ENCODE measurements at places on chromosomes 4 and X.
A peak's percentile ranks its signal among the peaks of the same experiment; 100 is the strongest.

- no peak for DNase-seq
Measured at GRCh38 chrX:72051589-72051988, 80.1 kb downstream of the RTL5 start.

DNA sequence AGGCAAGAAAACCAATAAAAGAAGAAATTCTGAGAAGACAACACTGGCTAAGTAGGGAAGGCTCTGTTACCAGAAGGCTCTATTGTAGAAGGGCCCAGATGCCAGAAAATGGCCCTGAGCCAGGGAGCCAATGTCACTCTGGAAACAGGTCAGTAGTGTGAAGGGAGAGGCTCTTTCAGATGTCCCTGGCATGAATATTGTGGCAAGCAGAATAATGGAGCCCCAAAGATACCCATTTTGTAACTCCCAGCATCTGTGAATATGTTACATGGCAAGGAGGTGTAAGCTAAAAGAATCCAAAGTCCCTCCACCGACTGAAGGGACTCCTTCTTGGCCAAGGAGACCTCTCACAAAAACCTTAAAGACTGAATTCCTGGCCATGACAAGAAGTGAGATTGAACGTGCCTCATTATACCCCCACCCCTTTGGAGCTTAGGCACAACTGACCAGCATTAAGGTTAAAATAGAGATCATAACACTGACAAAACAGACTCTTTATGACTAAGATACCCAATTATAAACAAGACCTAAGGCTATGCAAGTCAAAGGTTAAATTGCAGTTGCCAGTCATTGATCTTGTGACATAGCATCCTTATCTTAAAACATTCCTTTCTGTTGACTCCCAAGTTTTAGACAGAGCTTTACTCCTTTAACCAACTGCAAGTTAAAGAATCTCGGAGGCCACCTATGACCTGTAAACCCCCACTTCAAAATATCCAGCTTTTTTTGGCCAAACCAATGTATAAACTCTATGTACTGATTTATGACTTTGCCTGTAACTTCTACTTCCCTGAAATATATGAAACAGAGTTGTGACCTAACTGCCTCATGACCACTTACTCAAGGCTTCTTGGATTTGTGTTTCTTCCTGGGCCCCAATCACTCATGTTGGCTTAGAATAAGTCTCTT is 42.2 kb upstream of the SMIM10 start:
- DNase-seq = no peak

DNA sequence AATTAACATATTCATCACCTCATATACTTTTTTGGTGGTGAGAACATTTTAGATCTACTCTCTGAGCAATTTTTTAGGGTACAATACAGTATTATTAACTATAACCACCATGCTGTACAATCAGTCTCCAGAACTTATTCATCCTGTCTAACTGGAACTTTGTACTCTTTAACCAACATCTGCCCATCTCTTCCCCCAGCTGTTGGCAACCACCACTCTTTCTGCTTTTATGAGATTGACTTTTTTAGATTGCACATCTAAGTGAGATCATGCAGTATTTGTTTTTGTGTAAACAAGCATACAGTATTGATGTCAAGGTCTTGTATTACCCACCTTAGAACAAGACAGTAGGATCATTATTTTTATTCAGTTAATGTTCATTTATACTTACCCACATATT is 516.8 kb downstream of the RPA4 start:
- no peak for DNase-seq

DNA sequence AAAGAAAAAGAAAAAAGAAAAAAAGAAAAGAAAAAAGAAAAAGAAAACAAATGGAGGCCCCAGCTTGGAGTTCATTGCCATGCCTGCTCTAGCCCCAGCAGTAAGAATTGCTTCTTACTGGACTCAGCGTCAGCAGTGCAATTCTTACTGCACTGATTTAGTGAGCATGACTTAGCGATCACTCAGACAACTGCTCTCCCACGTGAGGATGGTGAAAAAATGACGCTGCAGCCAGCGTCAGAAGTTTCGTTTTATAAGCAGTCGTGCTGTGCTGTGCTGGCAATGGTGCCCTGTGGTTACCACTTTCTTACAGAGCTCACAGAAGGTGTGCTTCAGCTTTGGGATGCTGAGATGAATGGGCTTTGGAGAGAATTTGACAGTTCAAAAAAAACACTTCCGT is 68.3 kb upstream of the DDX3X start:
- DNase-seq = no peak

GRCh38 chrX:103063191-103063845 is 653 bp downstream of the BEX1 start:
- no peak for DNase-seq

DNA sequence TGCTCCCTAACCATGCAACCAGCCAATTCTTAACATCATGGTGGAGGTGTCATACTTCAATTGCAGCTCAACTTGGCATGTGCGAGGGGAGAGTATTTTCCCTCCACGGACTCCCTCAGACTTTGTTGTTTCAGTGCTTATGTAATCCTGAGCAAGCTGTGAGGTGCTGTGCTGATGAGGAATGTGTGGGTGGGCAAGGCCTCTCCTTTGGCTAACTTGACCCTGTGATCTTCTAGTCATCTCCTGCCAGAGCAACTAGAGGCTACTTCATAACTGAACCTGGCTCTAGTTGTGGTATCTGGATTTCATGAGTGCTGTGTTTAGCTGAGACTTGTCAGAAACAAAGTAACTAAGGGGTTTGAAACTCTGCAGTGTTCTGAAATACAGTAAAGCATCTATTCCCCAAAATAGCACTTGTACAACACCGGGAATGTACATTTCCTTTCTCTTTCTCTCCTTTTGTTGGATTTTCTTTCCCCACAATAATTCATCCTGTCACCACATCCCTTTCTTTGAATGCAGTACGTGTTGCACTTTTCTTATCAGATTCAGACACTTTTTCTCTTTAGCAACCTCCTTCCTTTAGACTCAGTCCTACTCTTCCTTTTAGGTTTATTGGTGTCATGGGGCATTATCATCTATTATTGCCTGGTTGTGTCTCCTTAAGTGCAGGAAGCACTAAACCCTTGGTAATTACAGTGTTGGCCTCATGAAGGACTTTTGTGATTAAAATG is 415.2 kb upstream of the NR3C2 start:
- DNase-seq = peak; percentile 21

DNA sequence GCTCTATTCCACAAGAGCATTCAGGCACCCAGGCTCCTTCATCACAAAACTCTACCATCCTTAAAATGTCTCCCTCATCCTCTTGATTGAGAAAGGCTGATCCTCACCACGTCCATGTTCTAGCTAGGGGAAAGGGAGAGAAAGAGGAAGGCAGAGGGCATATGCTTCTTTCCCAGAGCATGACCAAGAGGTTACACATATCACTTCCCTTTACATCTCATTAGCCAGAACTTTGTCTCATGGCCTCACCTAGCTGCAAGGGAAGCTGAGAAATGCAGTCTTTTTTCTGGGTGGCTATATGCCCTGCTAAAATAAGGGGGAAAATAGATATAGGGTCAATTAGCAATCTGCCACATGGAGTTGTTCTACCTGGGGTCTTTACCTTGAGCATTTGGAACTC is 42.7 kb downstream of the LONRF3 start:
- DNase-seq = no peak

DNA sequence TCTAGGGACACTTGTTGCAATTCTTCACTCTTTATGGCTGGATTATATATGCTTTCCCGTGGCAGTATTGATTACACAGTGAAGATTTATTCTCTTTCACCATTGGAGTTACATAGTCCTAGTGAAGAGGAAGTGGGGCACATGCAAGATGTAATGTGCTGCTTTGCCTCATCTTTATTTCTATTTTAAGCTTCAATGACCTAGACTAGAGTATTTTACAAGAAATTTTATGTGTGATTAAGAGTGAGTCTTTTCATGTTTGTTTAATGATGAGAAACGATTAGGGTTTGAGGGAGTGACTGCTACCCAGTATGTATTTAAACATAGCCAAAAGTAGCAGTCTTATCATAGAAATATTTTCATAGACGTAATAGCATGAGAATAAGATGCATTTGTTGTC is 30.8 kb downstream of the DIAPH2 start:
- DNase-seq = no peak

DNA sequence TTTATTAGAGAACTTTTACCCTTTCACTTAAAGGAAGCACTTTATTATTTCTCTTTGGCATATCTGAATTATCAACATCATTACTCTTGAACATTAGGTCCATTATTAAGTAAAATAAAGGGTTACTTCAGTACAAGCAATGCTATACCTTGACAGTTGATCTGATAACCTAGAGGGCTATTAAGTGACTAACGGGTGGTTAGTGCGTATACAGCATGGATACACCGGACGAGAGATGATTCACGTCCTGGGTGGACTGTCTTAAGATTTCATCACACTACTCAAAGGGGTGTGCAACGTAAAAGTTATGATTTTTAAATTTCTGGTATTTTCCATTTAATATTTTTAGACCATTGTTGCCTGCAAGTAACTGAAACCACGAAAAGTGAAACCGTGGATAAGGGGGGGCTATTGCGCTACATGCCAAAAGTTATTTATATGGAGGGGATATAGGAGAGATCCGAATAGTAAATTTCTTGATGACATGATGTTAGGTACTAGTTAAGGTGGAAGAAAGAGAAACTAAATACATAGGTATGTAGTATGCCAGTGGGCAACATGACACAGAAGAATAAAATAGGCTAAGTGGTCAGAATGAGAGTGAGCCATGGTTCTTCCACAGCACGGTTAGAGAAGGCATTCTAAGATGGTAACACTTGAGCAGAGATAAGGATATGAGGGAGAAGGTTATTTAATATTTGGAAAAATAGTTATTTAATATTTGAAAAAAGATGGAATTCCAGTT is 230.8 kb upstream of the ANKRD50 start:
- no peak for DNase-seq

- DNase-seq = no peak
Measured at GRCh38 chr4:24116107-24116506, 226.3 kb upstream of the PPARGC1A start.

DNA sequence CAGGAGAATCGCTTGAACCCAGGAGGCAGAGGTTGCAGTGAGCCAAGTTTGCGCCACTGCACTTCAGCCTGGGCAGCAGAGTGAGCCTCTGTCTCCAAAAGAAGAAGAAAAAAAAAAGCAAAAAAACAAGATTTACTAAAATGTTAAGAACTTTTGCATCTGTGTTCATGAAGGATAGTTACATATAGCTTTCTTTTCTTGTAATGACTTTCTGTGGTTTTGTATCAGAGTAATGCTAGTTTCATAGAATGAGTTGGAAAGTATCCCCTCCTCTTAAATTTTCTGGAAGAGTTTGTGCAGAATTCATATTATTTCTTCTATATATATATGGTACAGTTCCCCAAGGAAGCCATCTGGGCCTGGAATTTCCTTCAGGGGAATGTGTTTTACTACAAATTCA is 17.0 kb upstream of the GRIPAP1 start:
- DNase-seq = no peak

- DNase-seq = no peak
Measured at GRCh38 chrX:46580613-46581012, 7.0 kb downstream of the CHST7 start.

DNA sequence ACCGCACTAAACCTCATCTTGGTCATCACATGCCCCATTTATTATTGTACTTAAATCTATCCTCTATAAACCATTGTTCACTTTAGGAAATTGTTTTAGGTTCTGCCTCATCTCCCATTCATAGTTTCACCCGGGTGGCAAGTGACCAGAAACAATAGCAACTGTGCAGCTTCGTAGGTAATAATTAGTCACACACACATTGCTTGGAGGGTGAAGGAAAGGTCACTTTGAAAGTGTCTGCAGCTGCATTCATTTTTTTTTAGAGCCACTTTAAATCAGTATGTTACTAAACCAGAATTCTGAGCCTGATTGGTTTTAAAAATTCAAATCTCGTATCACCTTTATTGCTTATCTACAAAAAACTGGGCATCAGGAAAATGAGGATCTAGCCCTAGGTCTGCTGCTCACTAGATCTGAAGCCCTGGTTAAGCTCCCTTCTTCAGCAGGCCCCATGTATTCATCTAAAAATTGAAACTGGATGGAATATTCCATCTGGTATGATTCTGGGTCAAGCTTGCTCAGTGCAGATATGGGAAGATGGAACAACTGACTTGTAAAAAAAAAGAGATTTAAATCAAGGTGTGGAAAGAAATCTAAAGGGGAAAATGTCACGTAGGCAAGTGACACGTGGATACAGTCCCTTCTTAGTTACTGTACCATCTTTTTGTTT is 62.4 kb downstream of the LIMCH1 start:
- DNase-seq = no peak

DNA sequence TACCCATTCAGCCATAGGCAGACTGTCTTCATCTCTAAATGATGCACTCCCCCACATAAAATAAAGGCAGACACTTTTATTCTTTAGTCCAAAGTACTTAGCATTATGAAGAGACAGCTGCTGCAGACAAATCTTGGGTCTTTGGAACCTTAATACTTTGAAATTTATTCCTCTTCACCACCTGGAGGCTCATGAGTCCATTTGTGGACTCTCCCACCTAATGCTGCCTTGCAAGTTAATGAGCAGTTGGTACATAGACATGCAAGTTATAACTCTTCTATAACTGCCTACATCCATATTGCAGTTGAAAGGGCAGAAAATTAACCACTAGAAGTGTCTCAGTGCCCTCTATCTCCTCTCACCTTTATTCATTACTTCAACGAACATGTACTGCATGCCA is 118.6 kb upstream of the CPEB2 start:
- no peak for DNase-seq

GRCh38 chr4:188295899-188296298 is 156.7 kb downstream of the TRIML1 start:
- DNase-seq = no peak

GRCh38 chr4:123093236-123093635 is 170.8 kb upstream of the NUDT6 start:
- no peak for DNase-seq

- DNase-seq = no peak
Measured at GRCh38 chrX:2577844-2578466, 77.2 kb upstream of the DHRSX start.

GRCh38 chr4:89797117-89797516 is 39.8 kb downstream of the SNCA start:
- DNase-seq = no peak

GRCh38 chr4:70559211-70559830 is 32.7 kb upstream of the AMBN start:
- DNase-seq = peak; percentile 13

GRCh38 chr4:180923486-180923885 is 1319.7 kb upstream of the TENM3 start:
- no peak for DNase-seq

- DNase-seq = no peak
Measured at GRCh38 chr4:14196131-14196530, 568.6 kb upstream of the BOD1L1 start.

DNA sequence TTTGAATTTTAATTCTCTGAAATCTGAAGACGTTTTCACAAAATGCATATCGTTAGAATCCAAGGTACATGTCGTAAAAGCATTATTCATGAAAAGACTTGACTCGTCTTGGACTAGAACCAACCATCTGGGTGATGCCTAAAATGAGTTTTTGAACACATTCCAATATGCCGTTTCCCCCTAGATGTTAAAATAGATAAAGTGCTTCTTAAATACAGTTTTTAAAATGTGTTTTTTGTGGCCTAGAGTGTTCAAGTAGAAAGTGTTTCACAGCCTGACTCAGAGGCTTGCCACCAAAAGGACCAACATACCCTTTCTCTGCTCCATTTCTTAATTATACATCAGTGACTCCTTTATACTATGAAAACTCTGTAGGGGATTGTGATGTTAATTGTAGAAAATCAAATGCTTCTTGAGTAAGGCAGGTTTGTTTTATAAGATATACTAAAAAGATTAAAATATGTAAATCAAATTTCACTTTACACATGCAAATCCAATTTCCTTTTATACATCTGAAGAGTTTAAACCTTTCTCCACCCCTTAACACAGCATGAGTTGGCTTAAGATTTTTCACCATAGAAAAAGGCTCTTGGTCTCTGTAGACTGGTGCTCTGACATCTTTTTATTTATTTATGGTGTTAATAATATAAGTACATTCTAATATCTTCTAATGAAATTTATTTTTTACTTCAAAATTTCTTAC is 48.4 kb downstream of the PRKG2 start:
- no peak for DNase-seq
